GM06990 (cell line): ENCODE measurements at places on chromosomes 3 and 15.

DNA sequence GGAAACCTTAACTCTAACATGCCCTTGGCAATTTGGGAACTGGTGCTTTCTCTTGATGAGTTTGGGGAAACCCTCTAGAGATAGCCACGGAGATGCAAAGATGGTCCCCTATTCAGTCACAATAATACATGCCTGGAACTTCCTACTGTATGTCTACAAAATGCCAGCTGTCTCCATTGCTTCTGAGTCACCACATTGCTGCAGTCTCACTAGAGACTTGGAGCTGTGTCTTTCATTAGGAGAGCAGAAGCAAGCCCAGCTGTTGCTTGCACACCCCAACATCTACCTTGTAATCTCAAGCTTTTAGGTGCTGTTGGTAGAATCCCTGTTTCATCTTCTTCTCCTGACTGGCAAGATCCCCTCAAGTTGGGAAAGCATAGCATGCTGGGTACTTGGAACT lies 261.0 kb downstream of the ADAMTSL3 start:
- DNase-seq = no peak

GRCh38 chr3:187367561-187368103 lies 553 bp upstream of the RTP4 start:
- peak; percentile 8 for DNase-seq

DNA sequence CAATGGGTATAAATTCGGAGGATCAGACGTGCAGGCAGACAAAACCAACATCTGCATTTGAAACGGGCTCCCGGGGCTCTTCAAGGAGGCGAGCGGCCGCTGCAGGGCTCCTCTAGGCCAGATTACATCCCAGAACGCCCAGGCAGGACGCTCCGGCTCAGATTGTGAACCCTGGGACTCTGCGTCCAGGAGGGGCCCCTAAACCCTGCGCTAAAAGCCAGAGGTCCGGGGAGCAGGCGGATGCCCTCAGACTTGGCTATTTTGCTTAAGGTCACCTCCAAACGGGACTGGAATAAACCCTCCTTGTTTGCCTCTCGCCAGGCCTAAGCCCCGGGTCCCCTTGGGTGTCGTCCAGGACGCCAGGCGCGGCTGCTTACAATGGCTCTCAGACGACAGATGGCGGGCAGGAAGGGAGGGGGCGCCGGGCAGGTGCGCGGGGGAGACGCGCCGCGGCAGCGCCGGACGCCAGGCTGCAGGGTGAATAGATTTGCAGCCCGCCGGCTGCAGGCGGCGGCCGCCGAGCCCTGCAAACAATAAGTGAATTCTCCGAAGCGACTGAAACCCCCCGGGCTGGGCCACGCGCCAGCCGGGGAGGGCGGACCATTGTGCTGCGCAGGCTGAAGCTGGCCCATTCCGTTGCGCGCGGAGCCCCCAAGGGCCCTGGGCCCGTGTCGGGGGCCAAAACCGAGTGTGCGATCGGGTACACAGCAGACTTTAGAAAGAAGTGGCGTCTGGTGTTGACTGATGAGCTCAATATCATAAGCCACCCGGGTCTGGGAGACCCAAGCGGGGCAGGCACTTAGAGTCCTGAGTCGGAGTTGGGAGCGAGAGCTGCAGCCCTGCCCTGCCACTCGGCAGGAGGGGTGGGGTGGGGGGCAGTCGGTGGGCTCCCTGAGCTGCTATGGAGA lies 32.3 kb upstream of the AMOTL2 start:
- DNase-seq = no peak

DNA sequence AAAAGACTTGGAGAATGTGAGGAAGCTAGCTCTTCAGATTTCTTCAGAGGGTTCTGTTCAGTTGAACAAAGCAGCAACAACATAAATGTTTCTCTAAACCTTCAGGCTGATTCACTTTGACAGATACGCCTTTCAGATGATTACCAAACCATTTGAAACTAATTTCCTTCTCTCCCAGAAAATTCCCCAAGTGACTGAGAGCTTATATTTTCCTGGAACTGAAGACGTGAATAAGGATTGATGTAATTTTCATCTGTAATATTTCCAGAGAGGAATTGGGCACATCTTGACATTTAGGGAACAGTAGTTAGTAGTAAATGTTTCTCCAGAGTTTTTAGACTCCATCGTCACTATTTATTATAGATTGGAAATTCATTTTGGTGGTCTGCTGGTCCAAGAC lies 108.6 kb upstream of the AADACL2 start:
- no peak for DNase-seq

- no peak for DNase-seq
Observed at GRCh38 chr3:71987828-71988227, 202.9 kb upstream of the PROK2 start.

DNA sequence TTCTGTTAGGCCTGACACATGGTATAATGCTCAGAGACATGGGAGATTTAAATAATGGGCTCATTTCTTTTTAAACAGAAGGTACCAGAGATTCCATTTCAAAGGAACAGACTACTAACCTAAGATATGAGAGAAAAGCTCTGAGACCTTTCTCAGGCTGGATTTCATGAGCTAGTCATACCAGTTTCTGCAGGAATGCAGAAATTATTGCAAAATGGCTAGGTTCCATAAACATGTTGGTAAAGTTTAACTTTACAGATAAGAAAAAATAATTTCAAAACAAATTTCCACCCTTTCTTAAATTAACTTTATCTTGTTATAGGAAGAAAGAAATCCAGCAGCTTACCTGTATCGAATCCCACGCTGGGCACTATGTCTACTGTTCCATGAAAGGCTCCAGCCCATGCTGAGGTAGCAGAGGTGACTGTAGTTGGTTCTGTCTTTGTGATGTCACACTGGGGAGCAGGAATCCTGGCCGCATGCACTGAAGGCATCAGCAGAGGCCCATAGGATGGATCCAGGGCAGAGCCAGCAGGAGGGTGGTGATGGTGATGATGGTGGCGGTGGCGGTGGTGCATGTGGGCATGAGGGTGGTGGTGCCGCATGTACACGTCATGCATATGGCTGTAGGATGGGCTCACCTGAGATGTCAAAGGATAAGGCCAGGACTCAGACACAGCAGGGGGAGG lies 22.6 kb downstream of the VGLL3 start:
- DNase-seq = no peak

DNA sequence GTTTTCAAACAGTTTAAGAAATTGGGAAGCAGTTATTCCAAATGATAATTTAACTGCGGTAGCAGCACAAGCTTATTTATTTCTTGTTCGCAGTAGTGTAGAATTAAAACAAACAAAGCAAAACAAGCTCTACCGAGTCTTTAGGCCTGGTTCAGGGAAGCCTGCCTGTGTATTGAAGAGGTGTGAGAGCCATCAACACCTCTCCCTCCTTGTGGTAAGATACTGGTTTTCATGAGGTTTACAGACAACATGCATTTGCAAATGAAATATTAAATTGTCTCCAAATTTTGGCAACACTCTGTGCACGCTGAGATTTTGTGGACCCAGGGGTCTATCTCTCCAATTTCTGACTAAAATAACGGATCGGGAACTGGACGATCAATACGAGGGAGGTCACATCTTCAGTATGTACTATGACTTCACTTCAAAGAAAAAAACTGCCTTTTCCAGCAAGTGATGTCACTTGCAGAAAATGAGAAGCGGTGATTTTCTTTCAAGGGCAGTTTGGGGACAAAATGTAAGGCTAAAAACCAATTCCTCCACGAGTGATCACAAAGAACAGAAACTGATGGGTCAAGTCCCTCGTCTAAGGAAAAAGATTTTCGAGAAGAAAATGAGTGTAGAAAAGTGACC lies 721 bp downstream of the ATR start:
- DNase-seq = no peak

- DNase-seq = no peak
Observed at GRCh38 chr3:25485673-25486072, 57.6 kb downstream of the RARB start.
